ENCODE measurements at places on chromosomes 6 and 20.

DNA sequence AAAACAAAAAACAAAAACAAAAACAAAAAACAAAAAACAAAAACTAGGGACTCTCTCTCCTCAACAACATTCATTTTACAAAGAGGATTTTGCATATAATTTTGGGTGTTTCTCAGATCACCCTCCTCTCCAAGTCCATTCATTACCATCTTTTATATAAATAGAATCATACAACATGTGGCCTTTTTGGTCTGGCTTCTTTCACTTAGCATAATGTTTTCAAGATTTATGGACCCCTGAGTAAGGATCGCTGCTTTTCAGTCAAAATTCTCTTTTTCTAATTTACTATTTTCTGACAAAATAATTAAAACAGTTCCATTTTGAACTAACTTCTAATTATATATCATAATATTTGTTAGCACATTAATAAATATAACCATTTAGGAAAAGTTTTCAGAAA, 94.8 kb downstream of the UBE3D start:
- DNase-seq: no peak

DNA sequence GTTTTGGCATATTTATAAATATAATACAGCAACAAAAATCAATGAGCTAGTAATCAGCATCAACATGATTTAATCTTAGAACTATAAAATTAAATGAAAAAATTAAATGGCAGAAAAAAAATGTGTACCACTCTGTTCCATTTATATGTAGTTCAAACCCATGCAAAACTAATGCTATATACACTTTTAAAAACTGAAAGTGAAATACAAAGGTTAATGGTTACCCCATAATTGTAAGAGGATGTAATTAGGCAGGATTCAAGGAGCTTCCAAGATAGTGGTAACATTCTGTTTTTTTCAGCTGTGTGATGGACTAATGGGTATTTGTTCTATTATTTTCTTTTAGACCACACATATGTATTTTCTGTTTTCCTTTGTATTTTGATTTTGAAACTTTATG, 492.1 kb downstream of the UTRN start:
- no peak for DNase-seq

DNA sequence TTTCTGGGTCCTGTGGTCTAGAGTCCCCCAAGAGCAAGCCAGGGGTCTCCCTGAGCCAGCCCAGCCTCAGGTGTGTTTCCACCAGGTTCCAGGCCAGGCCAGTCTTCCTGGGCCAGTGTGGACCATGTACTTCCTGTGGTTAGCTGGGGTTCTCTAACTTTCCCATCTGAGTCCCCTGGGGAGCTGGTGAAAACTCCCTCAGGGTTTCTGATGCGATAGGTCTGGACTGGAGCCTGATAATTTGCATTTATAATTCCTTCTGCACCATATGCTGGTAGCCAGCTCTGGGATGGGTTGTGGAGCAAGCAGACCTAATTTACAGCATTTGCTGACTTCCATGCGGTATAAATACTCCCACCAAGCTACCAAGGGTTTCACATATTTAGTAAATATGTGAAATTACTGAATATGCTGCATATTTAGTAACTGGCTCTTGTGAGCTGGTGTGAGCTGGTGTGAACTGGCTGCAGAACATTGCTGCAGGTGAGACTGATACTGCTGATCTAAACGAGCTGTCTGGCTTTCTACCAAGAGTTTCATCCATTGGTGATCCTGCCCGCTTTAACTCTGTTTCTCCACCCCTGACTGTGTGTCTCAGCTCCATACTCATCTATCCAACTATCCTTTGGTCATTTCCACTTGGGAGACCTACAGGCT, 62.6 kb downstream of the RIN2 start:
- no peak for DNase-seq

DNA sequence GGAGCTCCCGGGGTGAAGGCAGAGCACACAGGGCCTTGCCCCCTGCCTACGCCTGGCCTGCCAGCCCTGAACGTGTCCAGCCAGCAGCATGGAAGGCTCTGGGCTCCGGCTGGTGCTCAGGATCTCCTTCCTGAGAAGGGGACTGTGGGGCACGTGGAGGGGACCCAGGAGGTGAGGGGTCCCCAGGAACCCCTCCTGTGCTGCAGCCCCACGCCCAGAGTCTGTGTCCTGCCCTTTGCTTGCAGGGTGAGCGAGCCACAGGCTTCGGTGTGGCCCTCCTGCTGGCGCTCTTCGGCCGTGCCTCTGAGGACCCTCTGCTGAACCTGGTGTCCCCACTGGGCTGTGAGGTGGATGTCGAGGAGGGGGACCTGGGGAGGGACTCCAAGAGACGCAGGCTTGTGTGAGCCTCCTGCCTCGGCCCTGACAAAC, 22.3 kb downstream of the NPEPL1 start:
- no peak for DNase-seq

GRCh38 chr20:25397821-25398220, 7.2 kb upstream of the ABHD12 start:
- no peak for DNase-seq

GRCh38 chr6:15905488-15906419, 223.1 kb upstream of the MYLIP start:
- no peak for DNase-seq

- DNase-seq: no peak
Measured at GRCh38 chr20:63363013-63363957, 2.1 kb upstream of the CHRNA4 start.

DNA sequence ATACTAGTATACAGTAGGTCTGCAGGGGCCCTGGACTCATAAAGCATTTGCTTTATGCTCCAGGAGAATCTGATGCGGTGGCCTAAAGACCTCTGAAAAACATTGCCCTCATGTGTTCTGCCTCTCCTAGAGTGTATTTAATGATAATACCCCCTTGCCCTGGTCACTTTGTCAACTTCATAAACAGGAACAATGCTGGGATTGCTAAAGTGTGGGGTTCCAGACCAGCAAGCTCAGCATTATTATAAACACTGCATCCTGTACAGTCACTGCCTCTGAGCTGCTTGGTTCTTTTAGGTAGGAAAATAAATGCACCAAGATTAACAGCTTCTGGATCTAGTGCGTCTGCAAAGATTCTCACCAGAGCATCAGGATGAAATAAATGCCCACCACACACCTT, 12.2 kb downstream of the TREM1 start:
- no peak for DNase-seq

DNA sequence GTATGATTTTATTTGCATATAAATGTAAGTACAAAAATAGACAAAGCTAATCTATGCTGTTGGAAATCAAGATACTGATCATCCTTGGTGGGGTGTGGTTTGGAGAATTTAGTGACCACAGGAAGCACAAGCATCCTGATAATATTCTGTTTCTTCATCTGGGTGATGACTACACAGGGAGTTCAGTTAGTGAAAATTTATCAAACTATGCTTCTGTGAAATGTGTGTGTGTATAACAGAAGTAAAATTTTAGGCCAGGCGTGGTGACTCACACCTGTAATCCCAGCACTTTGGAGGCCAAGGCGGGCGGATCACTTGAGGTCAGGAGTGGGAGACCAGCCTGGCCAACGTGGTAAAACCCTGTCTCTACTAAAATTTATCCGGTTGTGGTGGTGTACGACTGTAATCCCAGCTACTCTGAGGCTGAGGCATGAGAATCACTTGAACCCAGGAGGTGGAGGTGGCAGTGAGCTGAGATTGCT, 20.6 kb downstream of the ENPP3 start:
- no peak for DNase-seq

DNA sequence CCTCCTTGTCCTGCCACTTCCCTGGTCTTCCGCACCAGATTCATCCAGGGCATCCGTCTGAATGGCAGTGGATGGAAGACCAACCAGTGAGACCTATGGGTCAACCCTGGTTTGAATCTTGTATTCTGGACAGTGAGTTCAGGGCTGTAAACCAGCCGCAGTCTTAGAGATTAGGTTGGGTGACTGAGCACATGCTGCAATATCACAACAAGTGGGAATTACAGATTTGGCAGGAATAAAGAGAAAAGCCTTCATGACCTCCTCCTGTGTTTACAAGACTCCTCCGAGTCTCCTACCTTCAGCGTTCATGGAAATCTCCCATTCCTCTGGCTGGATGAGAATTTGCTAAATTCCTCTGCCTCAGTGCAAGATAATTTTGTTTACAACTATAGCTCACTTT, 9.9 kb downstream of the ECI2 start:
- no peak for DNase-seq

GRCh38 chr6:50699051-50699775, 14.1 kb upstream of the TFAP2D start:
- DNase-seq: no peak
